ENCODE measurements at places on chromosomes 3 and 15.
A peak's percentile ranks its signal among the peaks of the same experiment; 100 is the strongest.

DNA sequence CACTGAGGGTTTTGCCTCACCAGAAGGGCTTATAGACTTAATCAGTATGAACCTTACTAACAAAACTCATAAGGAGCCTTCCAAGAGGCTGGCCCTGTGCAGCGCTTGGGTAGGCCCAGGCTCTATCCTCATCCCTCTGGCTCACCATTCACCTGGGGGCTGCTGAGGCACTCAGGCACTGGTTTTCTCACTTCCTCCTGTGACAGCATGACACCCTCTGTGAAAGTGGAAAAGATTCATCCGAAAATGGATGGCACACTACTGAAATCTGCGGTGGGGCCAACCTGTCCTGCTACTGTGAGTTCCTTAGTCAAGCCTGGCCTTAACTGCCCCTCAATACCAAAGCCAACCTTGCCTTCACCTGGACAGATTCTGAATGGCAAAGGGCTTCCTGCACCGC is 41.3 kb downstream of the PSMD6 start:
- no peak for DNase-seq

DNA sequence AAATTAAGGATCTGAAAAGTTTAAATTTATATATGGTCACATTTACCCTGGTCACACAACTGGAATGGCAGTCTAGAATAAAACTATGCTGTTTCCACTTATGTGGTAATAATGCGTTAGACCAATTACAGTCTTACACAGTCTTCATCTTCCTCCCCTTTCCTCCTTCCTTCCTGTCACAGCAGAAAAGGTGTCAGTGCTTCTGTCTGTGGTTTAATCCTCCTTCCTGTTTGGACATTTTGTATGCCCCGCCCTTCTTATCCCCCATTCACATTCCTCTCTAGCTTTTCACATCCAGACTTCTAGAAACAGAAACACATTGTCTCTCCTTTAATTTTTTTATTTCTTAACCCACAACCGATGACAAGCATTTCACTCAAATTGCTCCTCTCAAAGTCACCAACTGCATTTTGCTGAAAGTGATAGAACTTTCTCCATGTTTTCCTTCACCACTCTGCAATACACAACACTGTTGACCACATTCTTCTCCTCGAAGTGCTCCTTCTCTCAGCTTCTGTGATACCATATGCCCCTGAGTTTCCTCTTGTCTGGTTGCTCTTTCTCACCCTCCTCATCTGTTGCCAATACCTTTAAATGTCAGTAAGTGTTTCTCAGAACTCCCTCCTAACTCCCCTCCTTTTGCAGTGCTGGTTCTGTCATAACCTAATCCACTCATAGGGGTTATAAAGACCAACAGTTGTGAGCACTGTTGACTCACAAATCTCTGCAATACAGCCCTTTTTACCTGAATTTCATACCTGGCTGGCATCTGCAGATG is 271.6 kb downstream of the UBE2E2 start:
- DNase-seq: no peak

DNA sequence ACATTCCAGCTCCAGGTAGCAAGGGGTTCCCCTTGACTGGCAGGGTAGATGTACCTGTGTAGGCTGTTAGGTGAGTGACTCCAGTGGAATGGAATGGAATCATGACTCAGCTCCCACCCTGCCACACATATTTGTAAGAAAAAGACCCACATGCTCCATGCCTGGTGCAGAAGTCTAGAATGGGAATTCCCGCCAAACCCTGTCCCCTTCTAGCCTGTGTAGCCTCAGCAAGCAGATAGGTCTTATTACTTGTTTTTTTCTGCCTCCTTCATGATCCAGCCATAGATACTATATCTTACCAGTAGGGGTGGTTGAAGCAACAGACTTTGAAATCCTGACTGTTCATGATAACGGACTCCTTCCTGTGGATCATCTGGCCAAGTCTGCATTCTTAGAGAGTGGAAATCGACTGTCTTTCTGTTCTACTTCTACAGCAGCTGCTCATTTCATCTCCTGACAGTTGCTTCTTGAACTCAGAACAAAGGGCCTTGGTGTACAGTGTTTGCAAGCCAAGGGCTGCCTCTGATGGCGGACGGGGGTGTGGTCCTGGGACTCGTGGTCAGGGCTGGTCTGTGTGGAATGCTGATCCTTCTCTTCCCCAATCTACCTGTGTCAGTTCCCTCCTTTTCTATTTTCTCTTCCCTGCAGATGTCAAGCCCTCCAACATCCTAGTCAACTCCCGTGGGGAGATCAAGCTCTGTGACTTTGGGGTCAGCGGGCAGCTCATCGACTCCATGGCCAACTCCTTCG is 16.3 kb downstream of the SNAPC5 start:
- no peak for DNase-seq

DNA sequence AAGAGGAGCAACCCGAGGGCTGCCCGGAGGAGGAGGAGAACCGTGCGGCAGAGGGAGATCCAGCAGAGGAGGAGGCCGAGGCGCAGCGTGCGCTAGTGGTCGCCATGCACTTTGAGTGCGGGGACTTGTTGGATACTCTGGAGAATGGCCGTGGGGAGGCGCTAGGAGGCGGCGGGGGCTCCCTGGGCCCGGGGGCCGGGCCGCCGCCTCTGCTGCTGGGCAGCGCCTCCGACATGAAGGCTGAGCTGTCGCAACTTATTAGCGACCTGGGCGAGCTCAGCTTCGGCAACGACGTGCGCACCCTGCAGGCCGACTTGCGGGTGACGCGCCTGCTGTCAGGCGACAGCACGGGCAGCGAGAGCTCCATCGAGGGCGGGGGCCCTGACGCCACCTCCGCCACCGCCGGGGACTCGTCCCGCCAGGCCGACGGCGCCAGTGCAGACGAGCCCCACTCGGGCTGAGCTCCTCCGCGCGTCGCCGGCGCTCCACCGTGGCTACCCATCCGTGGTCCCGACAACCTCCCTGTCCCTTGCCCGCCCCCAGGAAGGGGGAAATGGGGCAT is 2.0 kb downstream of the FAM43A start:
- DNase-seq: peak; percentile 64

DNA sequence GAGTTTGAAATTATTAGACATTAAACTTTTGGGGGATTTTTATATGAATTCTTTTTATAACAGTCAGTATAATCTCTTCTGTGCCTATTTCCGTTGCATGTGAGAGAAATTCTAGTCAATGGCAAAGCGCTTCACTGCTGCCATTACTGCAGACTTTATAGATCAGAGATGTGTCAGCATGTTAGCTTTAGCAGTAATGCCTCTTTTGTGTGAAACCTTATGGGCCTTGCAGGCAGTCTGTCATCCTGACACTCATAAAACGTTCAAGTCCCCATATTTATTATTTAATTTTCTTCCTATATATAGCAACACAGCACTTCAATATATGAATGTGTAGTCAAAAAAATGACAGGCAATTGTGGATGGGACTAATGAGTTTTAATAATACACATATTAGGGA is 191.0 kb downstream of the NLGN1 start:
- no peak for DNase-seq

DNA sequence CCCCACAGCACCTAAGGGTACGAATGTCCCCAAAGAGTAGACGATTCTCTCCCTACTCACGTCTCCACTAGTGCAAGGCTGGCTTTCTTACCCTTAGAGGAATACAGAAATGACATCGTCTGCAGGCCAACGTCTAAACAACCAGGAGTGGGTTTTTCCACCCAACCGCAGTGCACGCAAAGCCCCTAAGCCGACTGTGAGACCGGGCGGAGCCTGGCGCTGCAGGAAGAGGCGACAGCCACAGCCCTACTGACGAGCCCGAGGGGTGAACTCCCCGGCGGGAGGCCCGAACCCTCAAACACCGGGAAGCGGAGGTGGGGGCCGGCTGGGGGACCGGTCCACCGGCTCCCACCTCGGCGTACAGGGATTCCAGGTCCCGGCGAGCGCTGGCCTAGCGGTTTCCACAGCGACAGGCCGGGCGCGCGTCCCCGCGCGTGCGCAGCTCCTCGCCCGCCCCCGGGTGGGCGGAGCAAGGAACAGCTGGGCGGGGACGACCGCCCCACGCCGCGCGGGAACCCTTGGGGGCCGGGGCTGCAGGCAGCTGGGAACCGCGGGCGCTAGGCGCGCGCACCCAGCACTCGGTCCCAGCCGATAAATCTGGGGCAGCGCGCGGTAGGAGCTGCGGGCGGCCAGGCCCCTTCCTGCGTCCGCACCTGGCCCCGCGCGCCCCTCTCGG is at the start of the genes CEP19 and PIGX:
TSS of gene CEP19 (minus strand) at position 413 of the 676 bp plus-strand sequence. CDS start 3,593 bp downstream, outside the sequence.
TSS of gene PIGX (plus strand) at position 540 of the 676 bp plus-strand sequence.
- peak; percentile 84 for DNase-seq

- no peak for DNase-seq
Observed at GRCh38 chr3:55571216-55571813, 84.2 kb upstream of the WNT5A start.

GRCh38 chr3:43330981-43331380 is 44.6 kb downstream of the SNRK start:
- no peak for DNase-seq

GRCh38 chr3:37117548-37117947 is 56.8 kb downstream of the LRRFIP2 start:
- DNase-seq: no peak

DNA sequence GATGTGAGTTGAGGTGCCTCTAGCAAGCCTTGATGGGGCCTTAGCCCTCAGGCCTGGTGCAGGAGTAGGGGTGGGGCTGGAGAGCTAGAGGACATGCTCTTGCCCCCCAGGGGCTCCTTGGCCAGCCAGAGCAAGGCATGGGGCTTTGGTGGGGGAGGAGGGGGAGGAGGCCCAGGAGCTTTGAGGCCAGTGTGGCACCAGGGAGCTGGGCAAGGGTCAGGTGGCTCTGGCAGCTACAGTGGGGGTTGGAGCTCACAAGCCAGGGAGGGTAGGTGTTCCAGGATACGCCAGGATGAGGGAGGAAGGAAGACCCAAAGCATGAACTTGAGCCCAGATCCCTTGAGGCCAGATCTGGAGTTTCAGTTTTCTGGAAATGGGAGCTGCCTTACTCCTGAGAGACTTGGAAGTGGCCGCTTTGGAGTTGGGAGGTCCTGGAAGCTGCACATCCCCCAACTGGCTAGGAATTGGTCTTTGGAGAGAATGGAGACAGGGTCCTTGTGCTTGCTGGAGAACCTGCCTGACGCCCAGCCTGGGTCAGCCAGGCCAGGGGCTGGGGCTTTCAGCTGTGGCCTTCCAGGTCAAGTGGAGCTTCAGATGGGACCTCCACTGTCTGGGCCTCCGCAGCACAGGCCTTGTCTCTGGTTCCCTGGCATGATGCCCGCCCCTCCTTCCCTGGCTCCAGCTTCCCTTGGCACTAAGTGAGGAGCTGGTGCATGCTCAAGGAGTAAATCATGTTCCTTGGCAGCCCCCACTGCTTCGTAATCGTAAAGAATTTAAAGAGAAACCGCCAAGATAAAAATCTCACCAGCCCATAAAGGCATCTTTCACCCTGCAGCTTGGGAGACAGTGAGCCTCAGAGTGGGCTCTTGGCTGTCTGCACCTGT is 8.7 kb downstream of the SEMA3F start:
- DNase-seq: no peak

GRCh38 chr15:62469478-62469873 is 304.4 kb upstream of the C2CD4B start:
- no peak for DNase-seq

GRCh38 chr15:63560741-63561448 is 36.3 kb upstream of the FBXL22 start:
- DNase-seq: peak; percentile 36

- peak; percentile 44 for DNase-seq
Observed at GRCh38 chr3:20054549-20054987, 14.3 kb downstream of the KAT2B start.

DNA sequence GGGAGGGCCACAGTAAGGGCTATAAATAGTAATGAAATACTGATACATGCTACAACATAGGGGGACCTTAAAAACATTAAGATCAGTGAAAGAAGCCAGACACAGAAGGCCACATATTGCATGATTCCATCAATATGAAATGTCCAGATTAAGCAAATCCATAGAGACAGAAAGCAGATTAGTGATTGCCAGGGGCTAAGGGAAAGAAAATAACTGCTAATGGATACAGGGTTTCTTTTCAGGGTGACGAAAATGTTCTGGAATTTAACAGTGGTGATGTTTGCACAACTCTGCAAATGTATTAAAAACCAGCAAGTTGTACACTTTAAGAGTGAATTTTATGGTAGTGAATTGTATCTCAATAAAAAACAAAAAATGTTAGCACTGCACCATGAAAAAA is 37.0 kb downstream of the PIK3R4 start:
- no peak for DNase-seq

- DNase-seq: no peak
Observed at GRCh38 chr3:171982828-171983227, 56.5 kb upstream of the FNDC3B start.

DNA sequence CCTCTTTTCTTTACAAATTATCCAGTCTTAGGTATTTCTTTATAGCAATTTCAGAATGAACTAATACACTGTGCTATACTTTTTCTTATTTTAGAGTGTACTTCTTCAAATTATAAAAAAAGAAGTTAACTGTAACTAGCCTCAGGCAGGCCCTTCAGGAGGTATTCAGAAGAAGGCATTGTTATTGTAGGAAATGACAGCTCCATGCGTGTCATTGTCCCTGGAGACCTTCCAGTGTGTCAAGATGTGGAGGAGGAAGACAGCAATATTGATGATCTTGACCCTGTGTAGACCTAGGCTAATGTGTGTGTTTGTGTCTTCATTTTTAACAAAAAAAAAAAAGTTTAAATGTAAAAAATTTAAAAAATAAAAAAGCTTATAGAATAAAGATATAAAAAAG is 55.5 kb downstream of the IL12A start:
- DNase-seq: no peak

DNA sequence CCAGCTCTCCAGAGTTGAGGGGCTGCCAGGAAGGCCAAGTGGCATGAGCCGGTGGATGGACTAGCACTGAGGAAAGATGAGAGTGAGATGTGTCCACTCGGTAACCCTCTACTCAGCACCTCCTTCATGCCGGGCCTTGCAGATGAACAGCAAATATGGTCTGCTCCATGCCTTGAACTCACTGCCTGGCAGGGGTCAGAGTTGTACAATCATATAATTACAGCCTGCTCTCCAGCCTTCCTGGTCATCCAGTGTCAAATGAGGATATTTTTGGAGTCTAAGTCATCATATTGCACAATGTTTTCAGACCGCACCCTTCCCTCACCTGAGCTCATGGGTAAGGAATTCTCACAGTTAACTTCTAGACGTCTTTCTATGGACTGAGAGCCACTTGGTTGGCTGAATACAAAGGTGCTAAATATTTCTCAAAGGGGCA is 4.9 kb downstream of the MGLL start:
- no peak for DNase-seq
